AG10803 (cell line): ENCODE measurements at places on chromosomes 16 and 17.
A peak's percentile ranks its signal among the peaks of the same experiment; 100 is the strongest.

- DNase-seq, result no peak
Measured at GRCh38 chr17:31663576-31663975, 195.5 kb downstream of the COPRS start.

DNA sequence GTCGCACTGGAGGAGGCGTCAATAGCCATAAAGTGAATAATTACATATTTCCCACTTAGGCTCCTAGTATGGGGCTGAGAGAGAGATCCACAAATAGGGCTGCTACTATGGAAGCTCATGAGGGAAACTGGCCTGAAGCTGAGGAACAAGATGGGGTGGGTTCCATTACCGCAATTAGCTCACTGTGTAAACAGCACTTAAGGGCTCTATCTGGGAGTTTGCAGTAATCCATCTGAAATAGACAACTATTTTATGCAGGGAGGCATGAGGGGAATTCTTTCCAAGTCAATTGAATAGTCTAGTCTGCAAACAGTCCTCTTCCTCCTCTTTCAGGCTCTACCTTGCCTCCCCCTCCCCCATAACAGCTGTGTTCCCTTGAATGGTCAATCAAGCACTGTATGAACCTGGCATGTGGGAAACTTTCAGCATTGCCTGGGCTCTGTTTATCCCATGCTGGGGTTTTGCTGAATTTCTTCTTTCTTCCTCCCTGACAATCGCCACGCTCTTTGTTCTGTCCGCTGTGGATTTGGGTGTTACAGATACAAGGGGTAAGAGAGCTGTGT, 56.1 kb upstream of the MAF start:
- no peak for DNase-seq

GRCh38 chr17:66351033-66351432, 48.6 kb downstream of the PRKCA start:
- no peak for DNase-seq

DNA sequence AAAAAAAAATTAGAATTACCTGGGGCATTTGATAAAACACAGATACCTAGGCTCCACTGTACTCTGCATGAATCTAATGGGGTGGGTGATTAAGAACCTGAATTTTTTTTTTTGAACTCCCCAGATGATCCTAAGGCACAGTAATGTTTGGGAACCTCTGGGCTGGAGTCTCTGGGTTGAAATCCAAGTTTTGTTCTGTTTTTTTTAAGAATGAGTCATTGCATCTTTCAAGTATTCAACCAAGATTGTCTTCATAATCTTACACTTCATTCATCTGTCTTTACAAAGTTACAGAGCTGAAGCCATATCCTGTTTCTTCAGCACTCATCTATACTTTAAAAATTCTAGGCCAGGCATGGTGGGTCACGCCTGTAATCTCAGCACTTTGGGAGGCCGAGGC, 52.6 kb downstream of the PIGL start:
- DNase-seq, result peak; percentile 59

DNA sequence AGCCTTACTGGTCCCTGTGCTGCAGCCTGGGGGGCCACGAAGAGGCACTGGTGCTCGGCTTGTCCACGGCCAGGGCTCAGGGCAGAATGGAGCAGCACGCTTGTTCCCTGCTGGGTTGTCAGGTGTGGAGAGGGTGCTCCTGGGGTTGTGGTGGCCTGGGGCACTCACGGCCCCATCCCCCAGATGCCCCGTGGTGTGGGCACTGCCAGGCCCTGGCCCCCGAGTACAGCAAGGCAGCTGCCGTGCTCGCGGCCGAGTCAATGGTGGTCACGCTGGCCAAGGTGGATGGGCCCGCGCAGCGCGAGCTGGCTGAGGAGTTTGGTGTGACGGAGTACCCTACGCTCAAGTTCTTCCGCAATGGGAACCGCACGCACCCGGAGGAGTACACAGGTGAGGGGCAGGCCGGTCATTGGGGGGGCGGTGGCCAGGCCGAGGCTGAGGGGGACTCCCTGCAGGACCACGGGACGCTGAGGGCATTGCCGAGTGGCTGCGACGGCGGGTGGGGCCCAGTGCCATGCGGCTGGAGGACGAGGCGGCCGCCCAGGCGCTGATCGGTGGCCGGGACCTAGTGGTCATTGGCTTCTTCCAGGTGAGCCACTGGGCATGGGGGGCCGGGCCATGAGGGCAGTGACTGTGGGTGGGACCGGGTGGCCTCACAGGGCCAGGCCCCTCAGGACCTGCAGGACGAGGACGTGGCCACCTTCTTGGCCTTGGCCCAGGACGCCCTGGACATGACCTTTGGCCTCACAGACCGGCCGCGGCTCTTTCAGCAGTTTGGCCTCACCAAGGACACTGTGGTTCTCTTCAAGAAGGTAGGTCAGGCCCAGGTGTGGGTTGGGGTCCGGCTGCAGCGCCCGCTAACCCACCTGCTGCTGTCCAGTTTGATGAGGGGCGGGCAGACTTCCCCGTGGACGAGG, 1.5 kb downstream of the PDIA2 start:
- no peak for DNase-seq

- no peak for DNase-seq
Measured at GRCh38 chr17:50651661-50652060, 17.0 kb downstream of the ABCC3 start.

GRCh38 chr16:12971241-12971640, 69.8 kb downstream of the SHISA9 start:
- peak; percentile 46 for DNase-seq

DNA sequence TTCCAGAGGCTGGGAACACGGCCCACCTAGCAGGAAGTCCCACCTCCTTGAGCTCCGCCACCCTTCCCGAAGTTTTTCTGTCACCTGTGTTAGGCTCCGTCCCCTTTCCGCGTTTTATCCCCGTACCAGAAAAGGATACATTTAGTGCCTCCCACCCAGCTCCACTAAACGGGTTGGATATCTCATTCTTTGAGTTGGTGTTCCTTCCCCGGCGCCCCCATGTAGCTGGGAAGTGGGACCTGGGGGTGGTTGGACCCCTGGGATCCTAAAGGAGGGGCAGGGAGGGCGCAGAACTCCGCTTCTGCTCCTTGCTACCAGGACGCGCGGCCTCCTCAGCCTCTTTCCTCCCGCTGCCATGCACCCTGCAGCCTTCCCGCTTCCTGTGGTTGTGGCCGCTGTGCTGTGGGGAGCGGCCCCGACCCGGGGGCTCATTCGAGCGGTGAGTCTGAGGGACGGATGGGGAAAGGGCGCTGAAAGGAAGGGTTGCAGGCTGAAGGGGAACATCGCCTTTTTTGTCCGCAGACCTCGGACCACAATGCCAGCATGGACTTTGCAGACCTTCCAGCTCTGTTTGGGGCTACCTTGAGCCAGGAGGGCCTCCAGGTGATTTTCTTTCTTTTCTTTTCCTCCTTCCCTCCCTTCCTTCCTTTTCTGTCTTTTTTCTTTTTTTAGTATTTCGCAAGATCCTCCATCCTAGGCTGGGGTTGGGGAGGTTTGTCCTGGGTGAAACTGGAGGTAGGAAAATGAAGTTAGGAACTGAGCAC, 669 bp downstream of the RNF167 start:
- no peak for DNase-seq

GRCh38 chr16:62967163-62967562, 930.9 kb upstream of the CDH8 start:
- DNase-seq, result no peak

DNA sequence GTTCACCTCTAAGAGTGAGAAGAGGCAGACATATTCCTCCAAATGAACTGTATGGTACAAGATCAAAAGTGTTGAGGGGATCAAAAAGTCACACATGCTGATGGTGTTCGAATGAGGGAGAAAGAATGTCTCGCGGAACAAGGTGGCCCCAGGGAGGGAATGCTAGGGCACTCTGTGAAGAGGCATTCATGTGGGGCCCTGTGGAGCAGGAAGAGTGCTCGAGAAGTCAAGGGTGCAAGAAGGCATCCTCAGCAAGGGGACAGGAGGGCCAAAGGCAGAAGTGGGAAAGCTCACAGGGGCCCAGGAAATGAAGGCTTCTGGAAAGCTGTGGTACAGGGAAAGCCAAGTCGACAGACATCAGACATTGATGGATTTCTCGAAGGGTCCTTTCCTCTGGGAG, 6.1 kb upstream of the MYH3 start:
- no peak for DNase-seq

GRCh38 chr17:73286863-73287296, 24.9 kb downstream of the CDC42EP4 start:
- no peak for DNase-seq

DNA sequence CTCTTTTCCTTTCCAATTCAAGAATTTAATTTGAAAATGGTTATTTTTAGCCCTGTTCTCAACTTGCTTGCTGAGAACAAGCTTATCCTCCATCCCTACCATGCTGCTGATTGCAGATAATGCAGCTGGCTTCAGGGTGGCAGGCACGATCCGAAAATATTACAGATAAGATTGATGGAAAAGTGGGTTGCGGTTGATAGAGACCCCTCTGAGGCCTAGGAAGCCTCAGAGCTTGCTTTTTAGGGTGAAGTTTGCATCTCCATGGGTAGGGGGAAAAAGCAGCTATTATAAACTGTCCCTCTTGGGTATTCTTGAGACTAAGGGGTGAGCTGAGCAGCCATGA, 116.5 kb upstream of the GOT2 start:
- DNase-seq, result no peak

DNA sequence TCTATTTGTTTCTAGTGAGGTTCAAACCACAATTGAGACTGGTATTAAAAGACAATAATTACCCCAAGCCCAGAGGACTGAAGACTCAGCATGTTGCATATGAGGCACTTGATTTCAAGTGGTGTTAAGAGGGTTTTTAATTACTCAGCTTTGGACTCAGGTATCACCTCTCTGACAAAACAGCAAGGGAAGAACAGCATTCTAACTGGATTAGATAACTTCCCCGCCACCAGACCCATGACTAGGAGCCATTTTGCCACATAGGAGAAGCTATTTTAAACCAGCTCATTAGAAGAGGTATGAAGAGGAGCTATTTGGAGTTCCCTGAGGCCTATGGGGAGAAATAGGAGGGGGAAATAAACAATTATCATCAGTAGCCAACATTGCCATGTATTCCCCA, 226.1 kb upstream of the TOX3 start:
- DNase-seq, result no peak

GRCh38 chr17:57667461-57667923, 77.6 kb downstream of the CCDC182 start:
- DNase-seq, result no peak

DNA sequence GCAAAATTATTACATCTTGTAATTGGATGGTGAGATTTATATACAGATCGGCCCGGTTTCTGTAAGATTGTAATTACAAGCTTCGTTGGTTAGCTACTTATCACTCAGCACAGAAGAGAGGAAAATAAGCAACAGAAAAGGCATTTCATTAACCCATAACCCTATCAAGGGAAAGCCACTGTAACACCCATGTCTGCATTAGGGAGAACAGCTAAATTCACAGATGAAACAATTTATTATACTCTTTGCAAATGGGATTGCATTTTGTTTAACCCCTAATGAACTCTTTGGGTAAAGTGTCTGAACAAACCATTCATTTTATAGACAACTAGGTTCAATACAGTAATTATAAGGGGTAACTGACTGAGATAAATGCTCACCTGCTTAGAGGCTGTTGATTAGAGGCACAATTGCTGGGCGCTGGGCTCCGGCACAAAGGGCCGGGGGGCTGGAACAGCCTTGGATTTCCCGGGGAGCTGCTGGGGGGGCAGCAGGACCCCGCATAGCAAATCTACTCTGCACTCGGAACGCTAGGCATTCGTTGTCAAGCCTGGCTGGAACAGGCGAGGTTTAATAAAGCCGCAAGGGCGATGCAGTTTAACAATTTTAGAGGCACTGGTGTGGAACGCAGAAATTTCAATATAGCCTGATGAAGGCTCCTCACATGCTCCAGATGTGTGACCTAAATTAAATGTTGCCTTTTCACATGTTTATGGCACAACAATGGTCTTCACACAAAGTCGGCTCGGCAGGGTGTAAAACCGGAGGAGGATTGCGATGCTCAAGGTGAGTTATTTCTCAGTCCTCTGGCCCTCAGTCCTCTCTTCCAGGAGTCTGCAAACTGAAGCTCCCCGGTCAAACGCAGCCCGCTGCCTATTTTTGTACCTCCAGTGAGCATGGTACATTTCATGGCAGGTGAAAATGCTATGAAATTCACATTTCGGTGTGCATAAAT, 134.0 kb upstream of the IRX6 start:
- DNase-seq, result no peak

- no peak for DNase-seq
Measured at GRCh38 chr17:50208611-50209061, 7.2 kb upstream of the COL1A1 start.

- DNase-seq, result no peak
Measured at GRCh38 chr17:61783556-61784304, 79.6 kb downstream of the BRIP1 start.

DNA sequence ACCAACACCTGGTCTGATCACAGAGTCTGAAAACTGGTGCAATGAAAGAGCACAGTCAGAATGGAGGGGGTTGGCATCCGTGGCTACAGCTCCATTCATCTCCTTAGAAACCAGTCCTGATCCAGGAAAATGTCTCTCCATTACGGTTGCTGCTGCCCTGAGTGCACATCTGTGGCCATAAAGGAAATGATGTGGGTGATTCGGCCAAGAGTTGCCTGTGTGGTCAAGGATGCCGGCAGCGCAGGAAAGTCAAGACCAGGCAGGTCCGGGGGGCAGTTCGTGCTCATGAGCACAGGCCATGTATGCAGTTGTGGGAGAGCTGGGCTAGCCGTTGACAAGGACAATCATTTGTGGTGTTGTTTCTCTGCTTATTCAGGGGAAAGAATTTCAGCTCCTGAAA, 5.9 kb downstream of the XAF1 start:
- no peak for DNase-seq

- no peak for DNase-seq
Measured at GRCh38 chr17:17206913-17207335, 791 bp upstream of the PLD6 start.

GRCh38 chr16:66696669-66697630, at the start of gene CMTM4:
TSS of gene CMTM4 (minus strand) at chr16:66696743. CDS start at chr16:66696525, 218 bp downstream.
- DNase-seq, result peak; percentile 82

- DNase-seq, result peak; percentile 70
Measured at GRCh38 chr17:78159575-78160158, 8.7 kb upstream of the SYNGR2 start.

- peak; percentile 15 for DNase-seq
Measured at GRCh38 chr17:82881900-82882714, 42.3 kb upstream of the ZNF750 start.

- DNase-seq, result no peak
Measured at GRCh38 chr17:50093807-50094206, 1.3 kb upstream of the PDK2 start.

- DNase-seq, result no peak
Measured at GRCh38 chr16:58378401-58378800, 13.9 kb upstream of the GINS3 start.

DNA sequence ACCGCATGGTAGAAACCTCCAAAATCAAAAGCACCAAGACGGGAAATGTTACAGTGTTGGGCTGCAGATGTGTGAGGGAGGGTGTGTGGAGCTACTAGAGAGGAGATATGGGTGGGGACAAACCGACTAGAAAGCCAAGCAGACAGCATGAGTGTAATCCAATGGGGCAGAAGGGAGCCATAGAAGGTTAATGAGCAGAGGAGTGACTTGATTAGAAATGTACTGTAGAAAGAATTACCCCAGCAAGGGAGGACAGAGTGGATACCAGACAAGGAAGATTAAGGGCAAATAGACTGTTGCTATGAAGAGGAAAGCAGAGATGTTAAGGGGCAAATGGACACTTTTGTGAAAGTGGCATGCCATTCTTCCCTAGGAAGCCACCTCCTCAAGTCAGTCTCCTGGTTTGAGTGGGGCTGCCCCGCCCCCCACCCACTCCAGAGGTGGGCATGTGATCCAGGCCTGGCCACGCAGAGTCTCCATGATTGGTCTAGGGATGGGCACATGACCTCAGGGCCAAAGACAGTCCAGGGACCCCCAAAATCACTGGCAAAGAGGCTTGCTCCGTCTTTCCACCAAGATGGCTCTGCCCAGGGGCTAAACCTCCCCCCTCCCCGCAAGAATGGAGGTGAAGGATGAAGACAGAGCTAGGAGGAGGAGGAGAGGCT, 4.3 kb downstream of the COTL1 start:
- DNase-seq, result no peak

- no peak for DNase-seq
Measured at GRCh38 chr17:14873540-14873939, 391.6 kb downstream of the PMP22 start.
